Prostate gland (tissue), 2 donors: ENCODE measurements at places on chromosomes 1 and 21. TPM values are rescaled to one million over a fixed set of nuclear protein-coding genes. Genes with fewer than 3 reads are reported as not detected.

Gene SMG5
- 113 TPM for total RNA-seq

GRCh38 chr1:97424209-97424608 lies 496.6 kb downstream of the DPYD start:
- H3K27me3 ChIP-seq: no peaks in the 10 kb centered on the region
- H3K36me3 ChIP-seq: no peaks in the 10 kb centered on the region
- DNase-seq: no peak
- no peaks in the 10 kb centered on the region for H3K4me1 ChIP-seq

GRCh38 chr1:109312978-109313775 lies 6.4 kb upstream of the MYBPHL start:
- DNase-seq: no peak
- no peaks in the 10 kb centered on the region for H3K4me1 ChIP-seq
- no peaks in the 10 kb centered on the region for H3K36me3 ChIP-seq
- no peak overlapping the region for H3K4me3 ChIP-seq
- H3K27ac ChIP-seq: no peak overlapping the region
- no peaks in the 10 kb centered on the region for H3K27me3 ChIP-seq

GRCh38 chr1:184056921-184057555 lies 5.5 kb downstream of the TSEN15 start:
- no peaks in the 10 kb centered on the region for H3K27me3 ChIP-seq
- no peak for DNase-seq
- H3K36me3 ChIP-seq: no peaks in the 10 kb centered on the region

DNA sequence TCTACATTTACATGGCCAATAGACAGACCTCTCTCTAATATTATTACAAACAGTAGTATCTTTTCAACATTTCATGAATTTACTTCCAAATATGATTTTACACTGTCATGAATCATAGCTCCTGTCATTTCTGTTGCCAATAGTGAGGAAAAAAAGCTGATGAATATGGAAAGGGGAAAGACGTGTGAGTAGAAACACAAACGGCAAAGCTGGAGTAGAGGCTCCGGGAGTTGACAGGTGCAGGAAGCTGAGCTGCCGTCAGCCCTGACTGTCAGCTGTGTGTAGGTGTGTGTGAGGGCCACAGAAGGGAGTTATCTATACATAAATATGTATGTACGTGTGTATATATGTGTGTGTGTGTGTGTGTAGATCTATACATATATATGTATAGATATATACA lies 416.9 kb downstream of the ZP4 start:
- no peak overlapping the region for H3K27ac ChIP-seq
- no peak for DNase-seq
- no peak overlapping the region for H3K4me3 ChIP-seq
- no peaks in the 10 kb centered on the region for H3K36me3 ChIP-seq
- H3K27me3 ChIP-seq: no peaks in the 10 kb centered on the region
